ENCODE measurements at places on chromosomes 5 and 9.

DNA sequence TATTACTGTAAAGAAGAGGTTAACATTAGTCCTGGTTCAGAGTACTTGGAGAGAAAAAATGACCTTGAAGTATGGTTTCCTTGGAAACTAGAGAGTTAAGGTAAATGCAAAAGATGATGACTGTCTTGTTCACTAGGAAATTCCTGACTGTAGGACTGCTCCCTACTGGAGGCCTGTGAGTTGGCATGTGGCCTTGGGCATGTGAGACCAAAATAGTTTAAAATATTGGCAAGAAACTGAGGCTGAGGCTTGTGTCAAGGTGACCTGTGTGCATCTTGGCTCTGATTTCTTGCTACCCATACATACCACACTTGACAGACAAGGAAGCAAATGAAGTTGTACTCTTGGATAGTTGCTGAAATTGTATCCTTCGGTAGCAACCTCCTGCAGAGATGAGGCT is 96.5 kb downstream of the TARS1 start:
- no peak for DNase-seq

- DNase-seq, result no peak
Measured at GRCh38 chr9:113882181-113882580, 6.1 kb downstream of the ZNF618 start.

GRCh38 chr5:78589923-78590322 is 58.6 kb downstream of the LHFPL2 start:
- no peak for DNase-seq

- DNase-seq, result no peak
Measured at GRCh38 chr9:122812736-122813135, 12.8 kb downstream of the OR1K1 start.

DNA sequence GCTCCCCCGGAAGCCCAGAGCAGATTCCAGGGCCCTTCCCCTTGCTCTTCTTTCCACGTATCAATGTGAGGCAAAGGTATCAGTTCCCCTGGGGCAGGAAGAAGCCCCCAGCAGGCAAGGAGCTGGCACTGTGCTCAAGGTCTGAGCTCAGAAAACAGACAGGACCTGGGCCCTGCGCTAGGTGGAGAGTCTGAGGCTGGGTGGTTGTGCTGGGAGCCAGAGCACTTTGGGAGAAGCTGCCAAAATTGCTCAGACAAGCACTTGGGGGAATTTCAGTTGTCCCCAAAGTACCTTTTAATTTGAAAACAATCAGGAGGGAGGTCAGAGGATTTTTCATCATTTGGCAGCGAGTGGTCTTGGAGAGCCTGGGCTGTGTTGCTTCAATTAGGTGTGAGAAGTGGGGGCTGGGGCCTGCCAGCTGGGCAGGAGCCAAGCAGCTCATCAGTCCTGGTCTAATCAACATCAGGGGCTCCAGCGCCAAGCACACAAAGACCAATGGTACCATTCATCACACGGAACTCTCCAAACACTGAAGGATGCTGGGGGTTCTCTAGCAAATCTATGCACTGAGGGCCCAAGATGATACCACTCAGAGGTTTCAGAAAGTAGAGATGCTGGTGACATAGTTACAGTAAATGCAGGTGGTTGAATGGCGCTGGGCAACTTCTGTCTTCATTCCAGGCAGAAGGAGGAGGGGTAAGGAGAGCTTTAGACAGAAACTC is 176.5 kb downstream of the SNX18 start:
- DNase-seq, result no peak

- no peak for DNase-seq
Measured at GRCh38 chr9:121353241-121354061, 16.6 kb downstream of the STOM start.

DNA sequence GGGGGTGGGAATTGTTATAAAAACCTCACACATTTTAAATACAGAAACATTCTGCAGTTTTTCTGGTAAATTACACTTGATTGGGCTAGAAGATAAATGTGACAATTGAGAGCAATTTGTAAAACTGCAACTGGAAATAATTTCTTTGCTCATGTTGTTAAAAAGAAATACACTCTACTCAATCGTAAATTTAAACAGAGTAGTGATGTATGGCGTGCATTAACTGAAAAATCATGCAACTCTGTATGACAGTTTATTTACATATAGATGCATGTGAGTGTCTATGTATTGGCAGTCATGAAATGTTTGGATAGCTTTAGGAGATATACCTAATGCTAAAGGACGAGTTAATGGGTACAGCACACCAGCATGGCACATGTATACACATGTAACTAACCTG is 554.9 kb downstream of the PRELID2 start:
- DNase-seq, result no peak

DNA sequence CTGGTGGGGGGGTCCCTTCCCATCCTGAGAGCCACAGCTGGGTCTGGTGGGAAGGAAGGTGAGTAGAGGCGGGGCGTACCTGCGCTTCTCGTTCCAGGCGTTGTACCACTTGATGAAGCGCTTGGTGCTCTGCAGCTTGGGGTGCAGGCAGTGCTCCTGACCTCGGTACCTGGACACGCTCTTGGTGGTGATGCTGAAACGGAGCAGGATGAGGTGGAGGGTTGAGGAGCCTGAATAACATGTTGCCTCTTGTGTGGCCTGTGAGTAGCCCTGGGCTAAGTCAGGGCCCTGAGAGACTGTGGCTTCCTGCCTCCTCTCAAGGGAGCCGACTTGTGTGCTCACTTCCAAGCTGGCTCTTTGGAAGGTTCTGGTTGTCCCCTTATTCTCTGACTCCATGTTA is 4.3 kb downstream of the CXCL14 start:
- DNase-seq, result no peak

DNA sequence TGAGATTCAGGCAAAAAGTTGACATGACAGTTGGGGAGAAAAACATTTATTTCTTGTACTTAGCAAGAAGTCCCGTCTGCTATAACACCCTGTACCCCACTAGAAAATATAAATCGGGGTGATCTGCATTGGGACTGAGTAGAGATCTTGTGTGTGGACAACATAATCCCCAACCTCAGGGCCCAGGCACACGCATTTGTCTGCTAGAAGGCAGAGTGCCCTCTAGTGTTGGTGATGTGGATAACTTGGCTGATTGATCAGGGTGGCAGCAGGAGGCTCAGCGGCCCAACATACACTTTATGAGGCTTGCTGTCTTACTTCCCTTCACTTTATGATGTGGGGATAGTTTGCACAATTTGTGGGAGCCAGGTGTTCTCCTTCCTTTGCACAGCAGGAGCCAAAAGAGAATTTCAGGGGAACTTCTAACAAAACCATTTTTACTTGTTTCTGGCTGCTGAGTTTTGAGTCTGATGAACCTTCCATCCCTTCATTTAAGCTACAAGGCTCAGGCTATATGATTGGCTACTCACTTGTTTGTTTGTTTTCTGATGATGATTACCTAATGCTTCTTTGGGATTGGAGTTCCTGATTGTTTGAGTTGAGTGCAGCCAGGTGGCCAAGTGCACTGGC is 263.2 kb downstream of the DMAC1 start:
- no peak for DNase-seq

DNA sequence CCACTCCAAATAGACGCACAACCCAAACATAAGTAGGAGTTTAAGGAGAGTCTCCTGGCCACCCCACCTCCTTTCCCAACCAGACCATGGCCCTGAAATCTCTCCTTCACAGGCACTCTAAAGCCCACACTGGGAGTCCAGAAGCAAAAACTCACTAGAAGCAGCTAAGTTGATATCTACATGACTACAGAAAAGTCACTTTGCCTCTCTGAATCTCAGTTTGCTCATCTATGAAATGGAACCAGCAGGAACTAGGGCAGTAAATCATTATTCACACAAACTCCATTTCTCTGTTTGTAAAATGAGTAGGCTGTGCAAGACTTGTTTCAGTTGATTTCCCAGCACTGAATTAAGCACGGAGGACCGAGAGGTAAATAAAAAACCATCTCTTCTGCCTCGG is 4.1 kb upstream of the WWC1 start:
- DNase-seq, result no peak

DNA sequence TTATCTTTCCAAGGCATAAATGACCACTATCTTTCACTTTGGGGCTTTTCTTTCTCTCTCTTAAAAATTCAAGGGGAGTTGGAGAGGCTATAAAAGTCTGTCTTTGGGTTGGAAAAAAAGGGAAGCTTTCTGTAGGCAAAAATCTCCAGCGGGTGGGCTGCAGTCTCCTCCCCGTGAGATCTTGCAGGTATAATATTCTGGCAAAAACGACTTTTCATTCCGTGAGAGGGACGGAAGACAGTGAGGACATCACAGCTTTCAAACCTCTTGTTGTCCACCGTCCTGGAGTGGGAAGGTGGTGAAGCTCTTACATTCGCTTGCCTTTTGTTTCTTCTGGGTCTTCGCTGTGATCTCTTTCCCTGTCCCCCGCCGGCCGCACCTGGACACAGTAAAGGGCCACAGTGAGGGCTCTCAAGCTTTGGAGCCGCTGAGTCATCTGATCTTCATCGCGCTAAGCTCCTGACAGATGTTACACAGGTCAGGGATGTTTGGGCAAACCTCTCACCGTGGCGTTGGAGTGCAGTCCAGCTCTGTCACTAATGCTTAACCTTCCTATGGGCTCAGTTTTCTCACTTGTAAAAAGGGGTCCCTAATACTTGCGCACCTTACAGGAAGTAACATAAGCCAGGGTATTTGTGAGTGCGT is 61.9 kb upstream of the MEGF10 start:
- no peak for DNase-seq

- no peak for DNase-seq
Measured at GRCh38 chr9:37668116-37668601, 17.4 kb downstream of the FRMPD1 start.

DNA sequence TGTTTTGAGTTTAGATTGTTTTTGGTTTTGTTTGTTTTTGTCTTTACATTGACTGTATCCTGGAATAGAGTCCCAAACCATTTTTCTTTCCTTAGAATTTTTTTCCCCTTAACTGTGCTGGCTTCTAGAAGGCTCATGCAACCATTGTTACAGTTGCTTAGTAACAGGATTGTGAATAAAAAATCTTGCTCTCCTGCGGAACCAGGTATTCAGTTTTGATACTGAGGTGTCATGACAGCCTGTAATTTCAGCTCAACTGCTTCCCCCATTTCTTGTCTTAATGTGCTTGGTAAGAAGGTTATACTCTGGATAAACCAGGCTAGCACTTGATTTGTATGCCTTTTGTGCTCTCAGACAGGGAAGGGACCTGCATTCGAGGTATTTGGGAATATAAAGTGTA is 42.1 kb downstream of the FOCAD start:
- DNase-seq, result no peak

DNA sequence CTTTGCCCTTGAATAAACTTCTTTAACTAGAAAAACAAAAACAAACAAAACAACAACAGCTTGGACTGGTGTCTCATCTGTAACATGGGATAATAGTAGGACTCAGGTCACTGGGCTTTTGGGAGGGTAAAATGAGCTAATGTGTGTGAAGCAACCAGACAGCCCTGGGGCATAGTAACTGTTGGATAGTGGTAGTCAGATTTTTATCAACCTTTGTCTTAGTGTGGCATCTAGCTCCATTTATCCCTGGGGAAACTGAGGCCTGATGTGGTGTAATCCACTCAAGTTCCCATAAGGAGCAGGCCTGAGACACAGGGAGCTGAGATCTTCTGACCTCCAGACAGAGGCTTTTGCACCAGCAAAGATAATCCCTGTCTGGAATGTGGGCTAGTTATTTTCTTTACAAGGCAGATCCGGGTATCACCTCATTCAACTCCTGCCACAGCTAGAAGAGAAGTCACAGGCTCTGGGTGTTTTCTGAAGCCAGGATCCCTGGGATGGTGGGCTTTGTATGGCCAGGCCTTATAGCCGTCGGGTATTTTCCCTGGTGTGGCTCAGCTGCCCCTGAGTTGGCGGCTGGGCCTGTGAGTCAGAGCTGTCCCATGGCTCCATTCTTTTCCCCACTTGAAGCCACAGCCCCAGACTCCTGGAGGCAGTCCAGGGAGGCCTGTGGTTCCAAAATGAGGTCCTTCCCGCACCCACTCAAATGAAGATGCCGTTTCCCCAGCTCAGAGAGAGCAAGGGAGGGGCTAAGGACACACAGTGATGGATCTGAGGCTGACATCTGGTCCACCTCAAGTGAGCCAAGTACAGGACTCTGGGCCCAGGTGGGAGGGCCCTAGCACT is 26.1 kb upstream of the CSF1R start:
- no peak for DNase-seq

DNA sequence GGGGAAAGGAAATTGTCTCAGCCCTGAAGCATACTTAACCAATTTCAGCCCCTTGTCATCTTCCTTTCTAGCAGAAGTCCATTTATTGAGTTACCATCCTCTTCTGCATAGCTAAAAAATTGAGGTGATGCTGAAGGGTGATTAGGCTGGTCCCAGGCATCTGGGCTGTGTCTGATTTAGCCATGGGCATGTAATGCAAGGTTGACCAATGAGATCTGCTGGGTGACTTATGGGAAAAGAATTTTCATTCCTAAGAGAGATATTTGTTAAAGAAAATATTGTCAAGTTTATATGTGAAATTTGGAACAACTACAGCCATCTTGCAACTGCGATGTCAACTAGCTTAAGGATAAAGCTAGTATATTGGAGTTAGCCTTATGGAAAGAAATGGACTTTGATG is 5.1 kb downstream of the ITGA2 start:
- no peak for DNase-seq

DNA sequence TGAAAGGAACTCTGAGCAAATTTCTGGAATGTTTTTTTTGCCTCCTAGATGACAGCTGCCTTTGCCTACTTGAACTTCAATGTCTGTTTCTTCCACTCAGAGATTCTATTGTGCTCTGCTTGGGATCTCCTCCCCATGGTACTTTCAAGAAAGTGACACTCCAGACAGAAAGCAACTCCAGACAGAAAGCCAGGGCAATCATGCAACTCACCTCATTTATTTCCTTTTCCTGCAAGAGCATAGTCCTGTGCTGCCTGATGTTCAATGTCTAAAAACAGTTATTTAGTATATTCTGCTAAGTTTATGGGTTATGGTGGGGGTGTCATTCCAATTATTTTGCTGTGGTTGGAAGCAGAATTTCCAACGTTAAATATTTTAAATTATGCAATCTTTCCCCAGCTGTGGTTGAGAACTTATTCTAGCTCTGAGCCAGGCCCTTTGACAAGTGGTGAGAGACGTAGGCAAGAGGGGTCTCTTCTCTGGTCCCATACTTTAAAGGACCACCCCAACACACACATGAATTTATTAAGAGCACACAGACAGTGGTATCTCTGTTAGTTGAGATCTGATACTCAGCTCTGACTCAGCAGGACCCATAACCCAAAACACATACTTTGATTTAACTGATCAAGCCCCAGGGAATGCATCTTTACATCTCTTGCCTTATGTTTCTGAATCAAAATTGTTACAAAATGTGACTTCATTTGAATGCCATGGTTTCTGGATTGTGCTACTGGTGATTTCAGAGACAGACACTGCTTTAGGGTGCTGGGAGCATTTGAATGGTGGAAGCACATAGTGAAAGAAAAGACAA is 39.5 kb upstream of the MAMDC2 start:
- DNase-seq, result no peak

All from activated CD8-positive, alpha-beta memory T cell treated with anti-CD3 and anti-CD28 coated beads for 1 hour (primary cell).